ENCODE measurements at places on chromosomes 4 and X. TPM values are rescaled to one million over a fixed set of nuclear protein-coding genes. Genes with fewer than 3 reads are reported as not detected.

GRCh38 chrX:10167573-10167972, 10.8 kb downstream of the CLCN4 start:
- no peak overlapping the region for H3K4me3 ChIP-seq
- DNase-seq, result no peak
- peaks cover 12% of the 10 kb centered on the region for H3K27me3 ChIP-seq
- peaks cover 11% of the 10 kb centered on the region for H3K4me1 ChIP-seq

DNA sequence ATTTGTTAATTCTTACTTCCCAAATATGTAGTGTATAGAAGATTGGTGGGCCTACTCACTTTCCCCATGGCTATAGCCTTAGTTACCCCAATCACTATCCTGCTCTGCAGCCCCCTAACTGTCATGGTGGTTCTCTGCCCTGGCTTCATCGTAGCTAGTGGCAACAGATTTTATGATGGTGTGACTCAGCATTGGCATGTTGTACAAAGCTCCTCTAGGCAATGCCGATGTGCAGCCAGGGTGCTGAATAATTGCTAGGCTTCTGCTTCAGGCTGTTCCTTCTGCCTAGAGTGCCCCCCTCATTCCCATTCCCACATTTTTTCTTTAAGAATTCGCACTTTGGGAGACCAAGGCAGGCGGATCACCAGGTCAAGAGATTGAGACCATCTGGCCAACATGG, 35.2 kb downstream of the AFF2 start:
- H3K27me3 ChIP-seq, result no peaks in the 10 kb centered on the region
- H3K27ac ChIP-seq, result no peak overlapping the region
- H3K4me1 ChIP-seq, result no peaks in the 10 kb centered on the region
- no peak for DNase-seq

SLC10A6 gene
- not detected for total RNA-seq

PRDM8 gene
- 1.3 TPM for total RNA-seq
